ENCODE measurements at places on chromosomes 13 and 19. TPM values are rescaled to one million over a fixed set of nuclear protein-coding genes. Genes with fewer than 3 reads are reported as not detected.

Gene SELENOV
- not detected for total RNA-seq

Gene KASH5
- not detected for total RNA-seq

Gene LRCH1
- total RNA-seq: 3.4 TPM

Gene GJB6
- total RNA-seq: not detected

Gene MAB21L1
- total RNA-seq: 13.4 TPM

Gene CD79A
- not detected for total RNA-seq

Gene ZNF534
- 0.25 TPM for total RNA-seq

Gene COLGALT1
- total RNA-seq: 134 TPM

DNA sequence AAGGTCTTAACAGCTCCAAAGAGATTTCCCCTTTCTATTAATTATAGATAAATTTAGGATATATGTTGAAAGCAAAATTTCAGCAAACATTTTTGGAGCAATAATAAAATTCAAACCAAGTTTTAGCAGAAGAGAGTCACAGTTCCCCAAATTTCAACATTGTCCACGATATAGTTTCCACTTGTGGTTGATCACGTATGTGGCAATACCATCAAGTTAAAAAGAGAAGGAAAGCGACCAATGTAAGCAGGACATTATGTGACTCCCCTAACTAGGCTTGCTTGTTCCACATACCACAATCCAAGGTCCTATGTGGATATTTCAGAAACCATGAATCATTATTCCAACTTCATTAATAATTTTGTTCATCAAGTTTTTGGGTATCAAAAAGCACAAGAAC lies 52.8 kb downstream of the ELF1 start:
- no peak for DNase-seq

DNA sequence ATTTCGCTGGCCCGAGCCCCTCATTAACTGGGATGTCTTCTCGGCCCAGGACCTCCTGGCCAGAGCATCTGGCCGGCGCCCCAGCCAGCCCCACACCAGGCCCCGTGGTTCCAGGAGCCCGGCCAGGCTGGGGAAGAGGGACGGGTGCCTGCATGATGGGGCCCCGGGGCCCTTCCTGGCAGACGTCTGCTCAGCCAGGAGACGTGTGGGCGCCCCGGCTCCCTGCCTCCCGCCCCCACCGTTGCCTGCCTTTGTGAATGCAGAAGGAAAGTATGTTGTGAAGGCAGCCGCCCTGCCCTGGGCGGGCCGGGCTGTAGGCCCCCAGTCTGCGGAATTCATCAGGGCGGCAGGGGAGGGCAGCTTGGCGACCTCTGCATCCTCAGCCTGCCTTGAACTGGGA lies 4.4 kb upstream of the COMP start:
- DNase-seq: peak; percentile 84

DNA sequence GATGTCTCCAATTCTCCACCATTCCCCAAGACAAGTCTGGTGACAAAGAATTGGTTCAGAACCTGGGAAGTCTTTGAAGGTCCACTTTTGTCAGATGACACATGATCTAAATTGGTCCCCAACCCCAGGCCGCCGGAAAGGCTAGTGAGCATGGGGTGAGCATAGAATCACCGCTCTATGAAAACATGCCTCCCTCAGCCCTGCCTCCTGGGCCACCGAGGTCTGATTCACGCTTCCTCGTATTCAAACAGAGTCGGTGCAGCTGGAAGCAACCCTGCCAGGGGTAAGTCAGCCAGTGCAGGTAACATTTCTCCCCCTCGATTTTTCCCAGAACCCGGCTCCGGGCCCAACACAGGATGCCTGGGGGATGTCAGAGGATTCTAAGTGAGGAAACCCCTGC lies 33.9 kb upstream of the KLF2 start:
- DNase-seq: no peak

DNA sequence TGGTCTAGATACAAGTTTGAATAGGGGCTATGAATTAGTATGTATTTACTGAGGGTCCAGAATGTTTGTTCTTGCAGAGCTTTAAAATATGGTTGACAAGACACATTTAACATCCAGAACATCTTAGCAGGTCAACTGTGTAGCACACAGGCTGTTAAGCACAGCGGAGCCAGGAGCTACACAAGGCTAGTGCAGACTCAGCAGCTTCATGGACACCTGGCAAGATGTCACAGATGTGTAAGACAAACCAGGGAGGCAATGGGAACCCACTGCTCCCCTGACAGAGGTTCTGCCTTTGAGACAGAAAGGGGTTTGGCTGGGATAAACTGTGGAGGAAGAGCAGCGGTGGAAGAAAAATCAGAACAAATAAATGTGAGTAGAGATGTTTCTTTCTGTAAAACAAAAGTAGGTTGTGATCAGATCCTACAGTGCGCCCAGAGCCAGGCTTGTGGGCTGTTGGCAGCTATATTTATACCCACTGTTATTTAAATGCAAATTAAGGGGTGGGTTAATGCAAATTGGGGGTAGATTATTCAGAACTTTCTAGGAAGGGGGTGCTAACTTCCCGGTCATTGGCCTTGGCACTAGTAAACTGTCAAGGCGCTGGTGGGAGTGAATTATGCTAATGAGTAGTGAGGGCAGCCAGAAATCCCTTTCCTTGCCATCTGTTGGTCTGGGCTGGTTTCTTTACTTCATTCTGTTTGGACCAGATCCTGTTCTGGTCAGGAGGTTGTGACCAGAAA lies 33.0 kb downstream of the MIPEP start:
- no peak for DNase-seq

DNA sequence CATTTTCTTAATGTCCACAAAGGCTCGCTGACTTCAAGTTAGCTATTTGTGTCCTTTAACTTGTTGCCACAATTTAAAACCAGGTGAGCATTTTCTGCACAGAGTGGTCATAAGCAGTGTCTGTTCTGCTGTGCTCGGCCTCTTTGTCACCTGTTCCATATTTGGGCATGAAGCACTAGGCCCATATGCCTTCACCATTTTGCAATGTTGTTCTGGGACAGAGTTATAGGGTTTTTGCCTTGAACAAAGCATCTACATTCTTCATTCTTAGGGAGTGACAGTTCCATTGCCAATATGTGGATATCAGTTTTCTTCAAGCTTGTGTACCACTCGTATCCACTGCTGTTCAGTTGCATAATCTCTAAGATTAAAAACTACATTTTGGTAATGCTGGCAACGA lies 56.1 kb downstream of the LRCH1 start:
- no peak for DNase-seq

DNA sequence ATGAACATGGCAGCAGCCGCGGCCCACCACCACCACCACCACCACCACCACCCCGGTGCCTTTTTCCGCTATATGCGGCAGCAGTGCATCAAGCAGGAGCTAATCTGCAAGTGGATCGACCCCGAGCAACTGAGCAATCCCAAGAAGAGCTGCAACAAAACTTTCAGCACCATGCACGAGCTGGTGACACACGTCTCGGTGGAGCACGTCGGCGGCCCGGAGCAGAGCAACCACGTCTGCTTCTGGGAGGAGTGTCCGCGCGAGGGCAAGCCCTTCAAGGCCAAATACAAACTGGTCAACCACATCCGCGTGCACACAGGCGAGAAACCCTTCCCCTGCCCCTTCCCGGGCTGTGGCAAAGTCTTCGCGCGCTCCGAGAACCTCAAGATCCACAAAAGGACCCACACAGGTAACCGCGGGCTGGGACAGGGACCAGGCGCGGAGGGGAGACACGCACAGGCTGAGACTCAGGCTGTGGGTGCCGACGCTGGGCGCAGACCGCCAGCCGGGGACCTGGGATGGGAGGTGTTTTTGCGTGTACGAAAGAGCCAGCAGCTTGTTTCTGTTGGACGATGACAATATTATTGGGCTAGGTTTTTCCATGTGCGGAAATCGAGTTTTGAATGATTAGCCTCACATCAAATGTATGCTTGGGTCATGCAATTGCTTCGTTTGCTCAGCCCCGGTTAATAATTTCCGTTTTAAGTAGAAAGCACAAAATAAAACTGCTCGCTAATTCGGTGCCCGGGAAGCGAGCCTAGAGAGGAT lies 1.3 kb downstream of the ZIC2 start:
- DNase-seq: no peak

DNA sequence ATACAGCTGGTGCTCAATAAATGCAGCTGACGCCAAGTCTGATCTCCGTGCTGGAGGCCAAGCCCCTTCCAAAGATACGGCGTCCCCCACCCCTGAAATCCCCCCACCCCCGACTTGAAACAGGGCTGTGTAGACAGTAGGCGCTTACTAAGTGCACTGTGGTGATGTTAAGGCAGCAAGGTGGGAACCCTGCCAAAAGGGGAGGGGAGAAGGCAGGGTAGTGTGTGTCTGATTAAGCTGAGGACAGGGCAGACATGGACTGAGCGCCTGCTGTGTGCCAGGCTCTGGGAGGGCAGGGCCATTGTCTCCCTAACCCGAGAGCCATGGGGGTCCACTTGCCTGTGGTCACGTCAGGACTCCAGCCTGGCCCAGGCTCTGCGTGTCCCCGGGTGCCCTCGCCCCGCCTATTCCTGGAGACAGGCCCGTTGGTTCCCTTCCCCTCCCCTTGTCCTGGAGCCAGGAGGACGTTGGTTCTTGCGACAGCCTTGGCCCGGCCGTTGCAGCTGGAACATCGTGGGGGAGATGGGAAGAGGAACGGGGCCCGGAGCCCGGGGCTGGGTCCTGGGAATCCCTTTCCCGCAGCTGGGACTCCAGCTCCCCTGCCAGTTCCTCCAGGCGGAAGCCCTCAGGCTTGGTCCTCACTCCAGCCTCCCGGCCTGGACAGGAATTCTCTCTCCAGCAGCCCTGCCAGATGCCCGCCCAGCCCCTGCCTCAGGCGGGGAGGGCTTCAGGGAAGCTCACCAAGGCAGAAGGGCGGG lies 1.7 kb upstream of the ELANE start:
- peak; percentile 91 for DNase-seq

DNA sequence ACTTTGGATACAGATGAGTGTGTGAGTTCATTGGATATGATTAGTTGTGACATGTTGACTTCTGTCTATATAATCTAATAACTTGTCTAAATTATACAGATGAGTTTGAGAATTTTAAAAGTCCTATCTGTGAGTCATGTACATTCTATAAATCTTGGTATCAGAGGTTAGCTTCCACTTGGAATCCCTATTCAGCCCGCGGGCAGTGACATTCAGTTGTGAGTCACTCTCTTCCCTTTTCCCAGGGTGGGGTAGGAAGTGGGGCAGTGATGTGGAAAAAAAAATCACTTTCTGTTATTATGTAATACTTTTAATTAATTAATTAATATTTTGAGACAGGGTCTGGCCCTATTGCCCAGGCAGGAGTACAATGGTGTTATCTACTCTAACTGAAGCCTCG lies 33.0 kb upstream of the ZNF808 start:
- peak; percentile 2 for DNase-seq

DNA sequence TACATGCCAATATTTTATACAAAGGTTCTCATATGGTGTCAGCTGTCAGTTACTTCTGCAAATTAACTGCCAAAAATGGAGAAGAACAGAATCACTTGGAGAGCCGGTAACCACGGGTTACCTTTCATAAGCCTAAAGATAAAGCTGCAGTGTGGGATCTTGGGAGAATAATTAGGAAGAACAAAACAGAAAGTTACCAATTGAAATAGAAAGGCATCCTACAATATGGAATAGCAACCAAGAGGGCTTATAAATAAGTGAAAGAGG lies 74.2 kb downstream of the TSHZ3 start:
- DNase-seq: no peak

DNA sequence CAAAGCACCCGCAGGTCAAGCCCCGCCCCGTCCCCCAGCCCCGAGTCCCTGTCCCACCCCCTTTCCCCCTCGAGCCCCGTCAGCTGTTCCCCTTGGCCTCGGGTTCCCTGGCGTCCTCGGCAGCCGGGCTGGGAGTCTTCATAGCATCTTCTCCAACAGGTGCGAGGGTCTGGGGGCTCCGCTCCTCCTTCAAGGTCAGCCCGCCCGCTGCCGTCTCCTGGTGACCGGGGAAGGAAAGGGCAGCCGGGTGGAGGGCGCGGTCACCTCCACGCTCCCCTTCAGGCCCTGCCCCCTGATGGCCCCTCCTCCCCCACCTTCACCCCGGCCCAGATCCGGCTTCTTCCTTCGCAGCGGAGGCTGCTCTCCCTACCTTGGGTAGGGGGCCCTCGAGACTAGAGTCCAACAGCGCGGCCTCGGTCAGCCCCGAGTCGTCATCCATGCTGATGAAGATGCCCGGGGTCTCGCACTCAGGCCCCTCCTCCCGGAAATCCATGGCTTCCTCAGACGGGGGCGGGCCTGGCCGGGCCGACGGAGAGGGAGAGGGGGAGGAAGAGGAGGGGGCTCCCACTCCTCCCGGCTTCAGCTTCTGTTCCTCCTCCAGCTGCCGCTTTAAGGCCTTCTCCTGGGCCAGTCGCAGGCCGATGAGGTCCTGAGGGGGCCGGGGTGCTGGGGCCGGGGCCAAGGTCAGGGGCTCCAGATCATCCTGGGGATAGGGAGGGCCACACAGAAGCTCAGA lies 541 bp upstream of the RSPH6A start:
- no peak for DNase-seq

DNA sequence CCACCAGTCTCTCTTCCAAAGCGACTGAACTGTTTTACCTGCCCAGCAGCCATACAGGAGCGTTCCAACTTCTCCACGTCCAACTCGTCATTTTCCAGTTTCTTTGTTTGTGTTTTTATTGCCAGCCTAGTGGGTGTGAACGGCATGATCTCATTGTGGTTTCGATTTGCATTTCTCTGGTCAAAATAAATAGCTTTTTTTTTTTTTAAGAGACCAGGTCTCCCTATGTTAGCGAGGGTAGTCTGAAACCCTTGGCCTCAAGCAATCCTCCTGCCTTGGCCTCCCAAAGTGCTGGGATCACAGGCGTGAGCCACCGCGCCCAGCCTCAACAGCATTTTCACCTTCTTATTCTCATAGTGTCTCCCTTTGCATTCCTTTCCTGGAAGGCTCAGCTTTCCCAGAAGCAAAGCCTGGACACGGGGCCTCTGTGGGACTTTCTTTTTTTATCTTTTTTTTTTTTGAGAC lies 4.2 kb upstream of the JSRP1 start:
- peak; percentile 76 for DNase-seq

GRCh38 chr19:40801426-40802299 lies 2.7 kb downstream of the EGLN2 start:
- DNase-seq: peak; percentile 48

DNA sequence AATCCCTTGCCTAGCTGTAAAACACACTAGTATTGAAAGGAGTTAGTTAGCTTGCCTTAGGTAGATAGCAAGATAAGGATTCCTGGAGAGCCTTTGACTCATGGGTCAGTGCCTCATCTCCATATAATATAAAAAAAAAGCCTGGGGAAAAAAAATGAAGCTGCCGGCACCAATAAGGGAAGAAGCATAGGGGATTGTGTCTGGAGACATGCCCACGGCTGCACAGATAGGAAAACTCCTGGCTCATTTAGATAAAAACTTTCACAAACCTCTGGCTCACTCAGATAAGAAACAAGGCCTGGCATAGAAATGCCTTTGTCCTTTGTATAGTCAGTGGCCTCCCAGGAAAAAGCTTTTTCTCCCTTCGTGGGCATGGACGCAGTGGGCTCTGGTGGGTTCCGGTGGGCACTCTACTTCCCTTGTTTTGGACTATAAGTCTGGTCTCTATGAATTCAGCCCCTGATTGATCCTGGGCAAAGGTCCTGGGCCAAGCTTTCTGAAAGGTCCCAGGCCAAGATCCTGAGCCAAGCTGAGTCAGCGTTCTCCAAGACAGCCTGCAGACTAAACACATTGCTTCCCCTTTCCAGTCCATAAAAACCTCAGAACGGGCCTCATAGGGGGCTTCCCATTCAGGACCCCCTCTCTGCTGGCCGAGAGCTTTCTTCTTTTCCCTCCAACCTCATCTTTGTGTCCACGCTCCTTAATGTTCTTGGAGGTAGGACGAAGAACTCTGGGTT lies 4.9 kb upstream of the OR7A17 start:
- no peak for DNase-seq

GRCh38 chr13:113917594-113918371 lies 53.9 kb upstream of the GAS6 start:
- no peak for DNase-seq

- no peak for DNase-seq
Observed at GRCh38 chr19:1206864-1207450, 1.4 kb downstream of the STK11 start.

- DNase-seq: peak; percentile 42
Observed at GRCh38 chr19:35846038-35846668, 6.2 kb downstream of the NPHS1 start.
